ENCODE measurements at places on chromosomes 5 and 9.

DNA sequence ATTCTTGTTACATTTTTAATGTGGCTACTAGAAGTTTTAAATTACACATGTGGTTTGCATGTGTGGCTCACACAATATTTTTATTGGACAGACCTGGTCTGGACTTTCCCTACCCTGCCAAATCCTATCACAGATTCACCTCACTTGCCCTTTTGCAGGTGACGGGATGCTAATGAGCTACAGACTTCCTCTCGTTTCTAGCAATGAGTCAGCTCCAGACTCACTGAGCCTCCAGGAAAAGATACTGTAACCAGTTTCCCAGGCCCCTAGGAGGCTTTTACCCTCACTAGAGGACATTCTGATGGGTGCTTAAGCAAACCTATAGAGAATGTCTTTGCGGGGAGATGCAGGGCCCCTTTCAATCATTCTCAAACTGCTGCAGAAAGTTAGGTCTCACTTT, 135.4 kb downstream of the WDR41 start:
- DNase-seq, result no peak

- no peak for DNase-seq
Observed at GRCh38 chr5:135978212-135978631, 23.4 kb upstream of the LECT2 start.

DNA sequence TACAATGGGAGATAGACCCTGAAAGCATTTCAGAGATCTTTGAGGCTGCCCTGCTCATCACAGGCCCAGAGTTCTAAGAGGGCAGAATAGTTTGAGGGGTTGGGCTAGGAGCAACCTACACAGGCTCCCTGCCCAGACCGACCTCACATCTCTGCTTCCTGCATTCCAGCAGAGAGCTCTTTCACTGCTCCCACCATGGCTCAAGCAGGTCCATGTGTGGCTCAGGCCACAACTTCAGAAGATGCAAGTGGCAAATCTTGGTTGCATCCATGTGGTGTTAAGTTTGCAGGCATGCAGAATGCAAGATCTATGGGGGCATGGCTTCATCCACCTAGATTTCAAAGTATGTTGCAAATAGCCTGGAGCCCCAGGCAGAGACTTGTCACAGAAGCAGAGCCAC, 39.0 kb downstream of the GDA start:
- DNase-seq, result no peak

DNA sequence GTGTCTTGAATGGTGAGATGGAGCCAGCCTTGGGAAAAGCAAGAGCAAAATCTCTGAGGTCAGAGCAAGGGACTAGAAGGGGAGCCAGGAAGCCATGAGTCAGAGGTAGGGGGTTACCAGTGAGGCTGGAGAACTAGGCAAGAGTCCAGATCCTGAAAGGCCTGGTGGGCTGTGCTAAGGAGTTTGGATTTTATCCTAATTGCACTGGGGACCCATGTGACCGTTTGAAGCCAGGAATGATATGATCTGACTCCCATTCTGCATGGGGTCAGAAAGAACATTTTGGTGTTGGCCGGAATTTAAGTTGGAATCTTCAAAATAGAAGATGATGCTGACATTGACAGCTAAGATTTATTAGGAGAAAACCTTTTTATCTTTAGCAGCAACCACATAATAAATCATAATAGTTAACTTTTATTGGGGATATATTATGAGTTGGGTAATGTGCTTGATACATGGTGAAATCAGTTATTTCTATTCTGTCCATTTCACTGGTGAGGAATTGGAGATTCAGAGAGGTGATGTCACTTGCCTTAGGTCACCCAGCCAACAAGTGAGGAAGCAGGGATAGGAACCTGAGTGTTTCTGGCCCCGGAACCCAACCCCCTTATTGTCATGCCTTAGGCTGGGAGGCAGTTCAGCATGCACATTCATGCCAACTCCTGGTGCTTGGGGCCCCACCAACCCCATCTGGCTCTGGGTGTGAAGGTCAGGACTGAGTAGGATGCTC, 61.5 kb upstream of the RARS1 start:
- no peak for DNase-seq

DNA sequence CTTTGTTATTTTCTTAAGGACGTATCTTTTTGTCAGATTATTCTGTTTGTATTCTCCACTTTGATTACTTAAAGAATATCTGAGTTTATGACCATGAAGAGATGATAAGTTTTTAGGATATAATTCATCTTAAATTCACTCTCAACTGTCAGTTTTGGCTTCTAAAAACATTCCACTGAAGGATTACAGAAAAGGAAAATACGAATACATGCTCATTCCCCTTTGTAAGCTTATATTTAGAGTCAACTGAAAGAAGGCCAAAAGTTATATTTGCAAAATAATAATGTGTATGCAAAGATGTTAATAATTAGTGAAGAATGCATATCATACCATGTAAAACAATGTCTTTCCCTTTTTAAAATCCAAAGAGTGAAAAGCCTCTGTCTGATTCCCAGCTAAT, 52.5 kb downstream of the ZNF474 start:
- no peak for DNase-seq

GRCh38 chr5:78570646-78571045, 77.9 kb downstream of the LHFPL2 start:
- DNase-seq, result no peak

DNA sequence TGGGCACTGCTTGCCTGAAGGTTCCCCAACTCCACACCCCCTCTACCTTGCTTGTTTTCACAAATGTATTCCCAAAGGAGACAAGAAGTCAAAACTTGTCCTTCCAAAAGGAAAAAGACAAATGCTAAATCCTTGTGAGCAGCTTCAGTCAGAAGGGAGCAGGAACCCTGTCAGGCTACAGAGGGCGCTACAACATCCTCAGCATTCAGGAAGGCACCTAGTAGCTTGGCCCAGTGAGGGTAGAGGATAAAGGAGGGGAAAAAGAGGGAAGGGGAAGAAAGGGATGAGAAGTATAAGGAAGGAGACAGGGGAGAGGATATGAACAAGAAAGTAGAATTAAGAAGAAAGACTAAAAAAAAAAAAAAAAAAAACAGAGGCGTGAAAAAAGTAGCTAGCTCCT, 97.5 kb downstream of the MLLT3 start:
- DNase-seq, result no peak

GRCh38 chr9:126926364-126926763, 11.8 kb downstream of the RALGPS1 start:
- no peak for DNase-seq

GRCh38 chr9:125749951-125750626, 2.9 kb downstream of the PBX3 start:
- DNase-seq, result no peak

GRCh38 chr9:95018099-95018936, 291.8 kb downstream of the AOPEP start:
- DNase-seq, result no peak
